Lower leg skin (tissue), 4 donors: ENCODE measurements at places on chromosomes 12 and 14.

GRCh38 chr14:80390906-80391305 is 179.6 kb upstream of the DIO2 start:
- no peak for DNase-seq

GRCh38 chr12:53974084-53975063 is at the start of gene HOTAIR:
HOTAIR (minus strand) TSS chr12:53974954.
- DNase-seq: peak; percentile 95

DNA sequence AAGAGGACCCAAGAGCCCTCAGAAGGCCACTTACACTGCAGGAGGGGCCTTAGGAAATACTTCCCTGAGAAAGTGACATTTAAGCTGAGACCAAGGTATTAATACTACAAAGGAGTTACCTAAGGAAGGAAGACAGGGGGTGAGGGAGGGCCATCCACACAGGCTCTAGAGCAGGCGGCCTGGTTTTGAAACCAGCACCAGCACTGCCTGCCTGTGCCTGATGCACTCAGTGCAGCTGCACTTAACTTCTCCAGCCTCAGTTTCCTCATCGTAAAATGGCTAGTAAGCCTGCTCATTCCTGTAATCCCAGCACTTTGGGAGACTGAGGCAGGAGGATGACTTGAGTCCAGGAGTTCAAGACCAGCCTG is 45.5 kb upstream of the PLEKHG6 start:
- no peak for DNase-seq

GRCh38 chr12:122100568-122100967 is 22.0 kb downstream of the MLXIP start:
- DNase-seq: no peak

- no peak for DNase-seq
Observed at GRCh38 chr12:79689061-79689476, 1.7 kb downstream of the PAWR start.

GRCh38 chr12:116672842-116673516 is 64.9 kb downstream of the SPRING1 start:
- no peak for DNase-seq

DNA sequence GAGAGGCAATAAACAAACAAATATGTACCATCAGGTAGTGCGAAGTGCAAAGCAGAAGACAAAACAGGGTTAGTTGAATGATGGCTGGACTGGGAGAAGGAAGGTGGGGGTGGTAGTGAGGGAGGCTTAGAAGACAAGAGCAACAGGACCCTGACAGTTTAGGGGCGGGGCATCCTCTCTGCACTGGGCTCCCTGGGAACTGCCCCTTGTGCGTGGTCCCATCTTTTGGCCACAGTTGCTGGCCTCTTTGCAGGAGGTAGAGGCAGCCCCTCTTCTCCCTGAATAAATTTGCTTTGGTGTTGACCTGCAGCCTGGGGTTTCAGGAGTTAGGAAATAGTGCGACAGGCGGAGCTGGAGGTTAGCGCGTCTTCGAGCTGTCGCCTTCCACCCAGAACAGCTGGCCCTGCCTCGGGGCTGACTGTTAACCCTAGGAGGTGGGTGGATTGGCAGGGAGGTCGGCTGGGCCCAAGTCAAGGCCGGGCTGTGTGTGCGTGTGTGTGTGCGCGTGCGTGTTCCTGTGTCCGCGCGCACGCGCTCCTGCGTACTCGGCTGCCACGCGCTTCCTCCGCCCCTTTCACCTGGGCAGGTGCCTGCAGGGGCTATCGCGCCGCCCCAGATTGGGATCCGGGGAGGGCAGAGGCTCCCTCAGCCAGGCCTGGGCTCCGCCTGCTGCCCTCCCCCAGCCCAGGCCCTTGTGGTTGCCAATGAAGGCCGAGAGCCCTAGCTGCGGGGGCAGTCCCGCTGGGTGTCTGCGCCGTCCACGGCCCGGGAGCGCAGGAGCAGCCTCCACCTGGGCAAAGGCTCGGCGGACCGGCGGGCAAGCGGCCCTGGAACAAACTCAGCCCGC is 180.8 kb downstream of the ADCK1 start:
- no peak for DNase-seq

DNA sequence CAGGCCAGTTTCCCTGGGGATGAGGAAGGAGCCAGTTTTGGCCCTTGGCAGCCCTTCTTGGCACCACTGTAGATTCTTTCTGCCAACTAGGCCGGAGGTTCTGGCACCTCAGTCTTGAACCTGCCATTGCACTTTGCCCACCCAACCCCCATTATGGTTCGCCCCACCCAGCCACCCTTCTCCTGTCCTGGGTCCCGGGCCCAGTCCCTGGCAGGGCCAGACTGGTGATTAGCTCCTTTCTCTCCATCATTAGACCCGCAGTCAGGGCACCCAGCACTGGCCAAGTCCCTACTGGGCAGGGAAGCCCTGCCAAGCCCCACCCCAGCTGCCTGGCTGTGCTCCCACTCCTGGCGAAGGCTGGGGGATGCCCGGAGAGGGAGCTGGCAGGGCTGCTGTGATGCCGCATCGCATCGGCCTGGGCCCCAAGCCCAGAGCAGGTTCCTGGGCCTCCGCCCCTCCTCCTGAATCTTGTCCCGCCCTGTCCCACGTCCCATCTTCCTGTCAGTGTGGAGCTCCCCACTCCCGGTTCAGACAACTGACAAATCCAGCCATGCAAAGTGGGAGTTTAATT is 9.8 kb downstream of the FAM222A start:
- DNase-seq: no peak

DNA sequence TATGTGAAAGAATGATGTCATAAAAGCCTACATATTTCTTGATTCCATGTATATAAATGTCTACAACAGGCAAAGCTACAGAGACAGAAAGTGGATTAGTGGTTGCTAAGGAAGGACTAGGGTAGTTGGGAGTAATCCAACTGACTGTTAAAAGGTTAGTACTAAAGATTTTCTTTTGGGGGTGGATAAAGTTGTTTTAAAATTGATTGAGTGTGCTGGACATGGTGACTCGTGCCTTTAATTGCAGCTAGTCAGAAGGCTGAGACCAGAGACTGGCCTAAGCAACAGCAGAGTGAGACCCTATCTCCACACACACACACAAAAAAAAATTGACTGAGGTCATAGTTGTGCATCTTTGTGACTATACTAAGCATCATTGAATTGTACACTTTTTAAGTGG is 234.3 kb downstream of the C12orf50 start:
- no peak for DNase-seq

DNA sequence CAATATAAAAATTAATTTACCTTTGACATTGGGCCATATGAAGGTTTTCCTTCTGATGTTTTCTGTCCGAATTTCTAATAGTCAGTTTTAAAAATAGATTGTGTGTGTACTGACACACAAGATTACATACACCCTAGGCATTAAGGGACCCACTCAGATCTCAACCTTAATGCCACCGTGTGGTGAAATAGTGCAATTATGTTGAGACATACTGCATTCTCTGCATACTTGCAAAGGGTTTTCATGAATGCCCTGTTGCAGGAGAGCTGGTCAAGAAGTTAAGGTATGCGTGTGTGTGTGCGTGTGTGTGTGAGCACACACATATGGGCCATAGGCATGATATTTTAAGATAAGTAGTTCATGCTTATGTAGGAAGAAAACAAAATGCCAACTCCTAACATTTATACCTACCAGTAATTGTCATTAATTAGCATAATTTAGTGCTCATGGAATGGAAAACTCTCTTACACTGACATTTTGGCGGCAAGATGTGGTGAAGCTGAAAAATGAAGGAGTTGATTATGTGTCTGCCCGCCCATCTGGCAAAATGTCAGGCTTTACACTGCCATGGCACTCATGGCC is 58.8 kb downstream of the PIK3C2G start:
- DNase-seq: no peak

- DNase-seq: no peak
Observed at GRCh38 chr12:85574291-85574690, 261.9 kb downstream of the RASSF9 start.

DNA sequence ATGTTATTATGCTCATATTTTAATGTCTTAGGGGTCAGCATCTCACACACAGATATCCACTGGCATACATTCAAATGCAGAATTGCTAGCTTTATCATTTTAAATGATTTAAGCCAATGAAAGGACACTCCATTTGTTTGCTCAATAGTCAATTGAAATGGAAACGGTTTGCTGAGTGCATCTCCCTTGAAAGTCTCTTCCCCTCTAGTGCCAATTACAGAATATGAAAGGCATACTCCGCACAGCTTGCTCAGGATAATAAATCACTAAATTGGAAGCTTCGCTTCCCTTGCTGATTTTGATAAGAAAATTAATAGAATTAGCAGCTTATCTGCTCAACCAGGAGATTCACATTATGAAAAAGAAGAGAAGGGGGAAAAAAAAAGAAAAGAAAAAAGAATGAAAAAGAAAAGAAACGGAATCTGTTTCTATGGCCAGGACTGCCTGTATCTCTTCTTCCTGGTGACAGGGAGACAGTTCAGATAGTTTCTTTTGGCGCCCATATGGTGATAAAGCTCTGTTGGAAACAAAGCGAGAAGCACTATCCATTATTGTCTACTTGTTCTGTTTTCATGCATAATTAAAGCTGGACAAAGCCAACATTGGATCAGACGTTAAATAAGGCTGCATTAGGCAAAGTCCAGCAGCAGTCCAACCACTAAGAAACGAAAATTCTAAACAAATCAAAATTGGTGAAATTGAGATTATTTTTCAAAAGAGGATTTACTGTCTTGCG is 225.0 kb downstream of the GXYLT1 start:
- no peak for DNase-seq

DNA sequence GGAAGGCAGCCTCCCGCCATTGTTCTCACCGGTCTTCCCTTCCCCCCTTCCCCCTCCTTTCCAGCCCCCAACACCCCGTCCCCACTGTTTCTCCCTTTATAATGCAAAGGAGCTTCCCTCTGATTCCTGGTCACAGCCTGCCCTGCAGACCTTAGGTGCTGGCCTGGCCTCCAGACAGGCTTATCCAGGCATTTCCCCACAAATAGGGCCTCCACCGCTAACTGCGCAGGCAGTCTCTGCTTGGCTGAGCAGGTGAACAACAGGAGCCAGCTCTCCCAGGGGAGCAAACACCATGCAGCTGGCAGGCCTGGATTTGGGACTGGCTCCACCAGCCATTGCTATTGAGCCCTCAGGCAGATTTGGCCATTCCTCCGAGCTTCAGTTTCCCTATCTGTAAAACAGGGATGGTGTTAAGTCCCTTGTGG is 46.0 kb downstream of the SMIM41 start:
- peak; percentile 68 for DNase-seq

DNA sequence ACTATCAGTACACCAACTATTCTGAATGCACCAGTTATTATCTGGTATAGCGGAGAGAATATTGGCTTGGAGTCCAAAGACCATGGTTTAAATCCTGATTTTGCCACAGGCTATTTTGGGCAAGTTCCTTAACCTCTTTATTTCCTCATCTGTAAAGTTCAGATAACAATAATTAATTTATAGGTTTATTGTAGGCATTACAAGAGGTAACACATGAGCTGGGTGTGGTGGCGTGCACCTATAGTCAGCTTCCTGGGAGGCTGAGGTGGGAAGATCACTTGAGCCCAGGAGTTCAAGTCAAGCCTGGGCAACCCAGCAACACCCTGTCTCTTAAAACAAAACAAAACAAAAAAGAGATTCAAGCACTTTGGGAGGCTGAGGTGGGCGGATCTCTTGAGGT is 23.1 kb downstream of the PHLDA1 start:
- DNase-seq: no peak
